Large intestine (tissue), 12 donors: ENCODE measurements at places on chromosomes 7 and 10.

DNA sequence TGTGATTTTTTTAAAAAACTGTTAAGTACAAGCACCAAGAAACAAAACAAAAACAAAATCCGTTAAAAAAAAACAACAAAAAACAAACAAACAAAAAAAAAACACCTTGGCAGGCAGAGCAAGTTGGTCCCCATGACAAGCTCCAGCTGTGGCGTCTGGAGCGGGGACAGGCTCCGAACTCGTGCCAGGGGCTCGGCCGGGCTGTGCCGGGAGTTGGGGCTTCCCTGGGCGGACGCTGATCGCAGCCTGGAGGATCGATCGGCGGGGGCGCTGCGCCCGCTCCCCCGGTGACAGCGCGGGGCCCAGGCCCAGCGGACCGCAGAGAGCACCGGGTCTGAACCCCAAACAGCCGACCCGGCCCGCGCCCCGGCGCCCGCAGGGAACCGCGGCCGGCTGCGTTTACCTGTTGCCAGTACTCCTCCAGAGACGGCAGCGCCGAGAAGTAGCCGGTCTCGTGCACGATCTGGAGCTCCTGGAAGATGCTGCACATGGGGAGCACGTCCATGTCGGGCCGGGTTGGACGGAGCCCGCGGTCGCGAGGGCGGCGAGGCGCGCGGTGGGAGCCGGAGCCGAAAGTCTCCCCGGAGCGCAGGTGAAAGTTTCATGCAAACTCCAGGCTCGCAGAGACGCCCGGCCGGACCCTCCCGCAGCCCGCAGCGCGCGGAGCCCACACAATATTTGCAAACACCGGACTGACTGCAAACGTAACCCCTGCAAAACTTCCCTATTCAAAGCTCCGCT lies at the start of gene KLF6:
TSS of gene KLF6 (minus strand) at position 700 of the 741 bp plus-strand sequence. CDS start at position 505, 195 bp downstream.
- H3K36me3 ChIP-seq, result peaks cover 26% of the 10 kb centered on the region
- H3K4me3 ChIP-seq, result peak within 1 kb of the TSS; percentile 90
- H3K27me3 ChIP-seq, result no peaks in the 10 kb centered on the region
- H3K27ac ChIP-seq, result peak within 1 kb of the TSS; percentile 99
- no peak for DNase-seq
- H3K4me1 ChIP-seq, result peaks cover 29% of the 10 kb centered on the region

- DNase-seq, result no peak
- no peak overlapping the region for H3K27ac ChIP-seq
- no peaks in the 10 kb centered on the region for H3K36me3 ChIP-seq
- H3K4me1 ChIP-seq, result no peaks in the 10 kb centered on the region
Observed at GRCh38 chr10:84574102-84574501, 245.7 kb downstream of the CCSER2 start.

DNA sequence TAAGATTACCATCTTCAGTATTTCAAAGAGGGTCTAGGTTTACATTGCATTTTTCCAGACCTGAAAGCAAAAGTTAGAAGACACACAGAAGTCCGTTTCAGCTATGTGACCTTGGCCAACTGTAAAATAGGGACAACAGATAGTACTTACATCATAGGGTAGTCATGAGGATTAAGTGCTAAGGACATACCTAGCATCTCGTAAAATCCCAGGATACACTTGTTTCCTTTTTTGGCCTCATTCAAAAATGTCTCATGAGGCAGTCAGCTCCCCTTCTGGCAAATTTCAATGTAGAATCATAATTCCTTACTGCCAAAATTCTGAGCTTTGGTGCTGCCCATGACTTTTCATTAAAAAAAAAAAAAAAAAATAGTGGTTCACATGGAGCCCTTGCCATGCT lies 6.4 kb upstream of the DUSP5 start:
- H3K36me3 ChIP-seq, result no peaks in the 10 kb centered on the region
- H3K27ac ChIP-seq, result no peak overlapping the region
- no peaks in the 10 kb centered on the region for H3K27me3 ChIP-seq

DNA sequence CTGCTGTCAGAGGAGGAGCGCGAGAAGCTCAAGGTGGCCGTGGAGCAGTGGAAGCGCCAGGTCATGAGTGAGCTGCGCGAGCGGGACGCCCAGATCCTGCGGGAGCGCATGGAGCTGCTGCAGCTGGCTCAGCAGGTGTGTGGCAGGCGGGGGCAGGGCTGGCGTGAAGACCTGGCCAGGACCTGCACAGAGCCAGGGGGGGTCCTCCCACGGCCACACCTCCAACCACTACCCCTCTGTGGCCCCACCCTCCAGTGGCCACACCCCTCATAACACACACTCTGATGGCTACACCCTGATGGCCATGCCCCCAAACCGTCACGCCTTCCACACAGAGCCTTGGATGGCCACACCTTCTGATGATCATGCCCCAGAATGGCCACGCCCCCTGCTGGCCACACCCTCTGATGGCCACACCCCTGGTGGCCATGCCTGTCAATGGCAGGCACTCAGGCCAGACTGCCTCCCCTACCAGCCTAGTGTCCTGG lies 23.4 kb upstream of the DPYSL4 start:
- H3K27me3 ChIP-seq, result peaks cover 9% of the 10 kb centered on the region
- no peak overlapping the region for H3K27ac ChIP-seq
- no peaks in the 10 kb centered on the region for H3K36me3 ChIP-seq
- H3K4me1 ChIP-seq, result no peaks in the 10 kb centered on the region
- H3K4me3 ChIP-seq, result no peak overlapping the region

GRCh38 chr7:64885520-64886240 lies 17.4 kb upstream of the ZNF273 start:
- H3K4me3 ChIP-seq, result no peak overlapping the region
- no peak for DNase-seq
- no peaks in the 10 kb centered on the region for H3K36me3 ChIP-seq
- H3K4me1 ChIP-seq, result no peaks in the 10 kb centered on the region
- no peak overlapping the region for H3K27ac ChIP-seq

DNA sequence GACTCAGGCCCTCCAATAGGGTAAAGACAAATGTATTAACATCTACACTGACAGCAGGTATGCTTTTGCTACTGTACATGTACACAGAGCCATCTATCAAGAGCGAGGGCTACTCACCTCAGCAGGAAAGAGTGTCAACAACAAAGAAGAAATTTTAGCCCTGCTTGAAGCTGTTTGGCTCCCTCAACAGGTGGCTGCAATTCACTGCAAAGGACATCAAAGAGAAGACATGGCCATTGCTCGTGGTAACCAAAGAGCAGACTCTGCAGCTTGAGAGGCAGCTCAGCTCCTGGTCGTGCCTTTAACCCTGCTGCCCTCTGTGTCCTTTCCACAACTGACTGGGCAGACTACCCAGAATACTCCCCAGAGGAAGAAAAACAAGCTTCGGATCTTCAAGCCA lies 5.1 kb downstream of the AKR1B15 start:
- no peaks in the 10 kb centered on the region for H3K36me3 ChIP-seq
- no peak for DNase-seq
- H3K4me1 ChIP-seq, result no peaks in the 10 kb centered on the region
- no peak overlapping the region for H3K27ac ChIP-seq

DNA sequence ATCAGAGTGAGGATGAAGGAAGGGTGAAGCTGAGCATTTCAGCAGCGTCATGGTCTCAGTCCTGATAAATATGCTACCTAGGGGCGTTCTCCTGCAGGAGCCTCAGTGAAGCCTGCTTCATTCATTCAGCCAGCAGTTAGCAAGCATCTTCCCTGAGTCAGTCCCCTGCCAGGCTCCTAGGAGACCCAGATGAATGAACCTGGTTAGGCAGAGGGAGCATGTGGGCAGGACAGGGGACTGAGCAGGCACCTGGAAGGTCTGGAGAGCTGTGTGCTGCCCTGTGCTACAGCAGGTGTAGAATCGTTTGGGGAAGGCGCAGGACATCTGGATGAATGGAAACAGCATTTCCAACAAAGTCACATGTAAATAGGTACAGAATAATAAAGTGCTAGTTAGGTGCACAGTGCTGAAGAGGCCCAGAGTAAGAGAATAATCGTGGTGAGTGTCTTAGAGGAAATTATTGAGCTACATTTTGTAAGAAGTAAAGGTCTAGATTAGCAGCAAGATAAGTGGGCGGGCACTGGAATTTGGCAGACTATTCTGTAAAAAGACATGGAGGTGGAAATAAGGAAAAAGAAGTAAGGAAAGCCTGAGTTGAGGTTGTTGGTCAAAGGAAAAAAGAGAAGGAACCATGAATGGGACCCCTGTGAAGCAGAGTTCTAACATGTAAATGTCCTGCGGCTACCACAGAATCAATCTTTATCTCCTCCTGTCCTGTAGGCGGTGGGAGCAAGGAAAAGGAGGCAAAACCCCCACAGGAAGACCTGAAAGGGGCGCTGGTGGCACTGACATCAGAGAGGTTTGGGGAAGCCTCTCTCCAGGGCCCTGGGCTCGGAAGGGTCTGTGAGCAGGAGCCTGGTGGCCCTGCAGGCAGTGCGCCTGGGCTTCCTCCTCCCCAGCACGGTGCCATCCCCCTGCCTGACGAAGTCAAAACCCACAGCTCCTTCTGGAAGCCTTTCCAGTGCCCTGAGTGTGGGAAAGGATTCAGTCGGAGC lies 12.0 kb downstream of the ZSCAN25 start:
- no peaks in the 10 kb centered on the region for H3K27me3 ChIP-seq
- peaks cover 76% of the 10 kb centered on the region for H3K36me3 ChIP-seq
- no peak for DNase-seq
- H3K4me1 ChIP-seq, result no peaks in the 10 kb centered on the region
- H3K4me3 ChIP-seq, result no peak overlapping the region

GRCh38 chr10:84108797-84109196 lies 30.5 kb upstream of the GHITM start:
- no peaks in the 10 kb centered on the region for H3K27me3 ChIP-seq
- DNase-seq, result no peak
- no peaks in the 10 kb centered on the region for H3K36me3 ChIP-seq
- no peaks in the 10 kb centered on the region for H3K4me1 ChIP-seq
- no peak overlapping the region for H3K27ac ChIP-seq

GRCh38 chr10:130871406-130871805 lies 440.1 kb downstream of the TCERG1L start:
- no peak overlapping the region for H3K27ac ChIP-seq
- H3K4me1 ChIP-seq, result no peaks in the 10 kb centered on the region
- H3K36me3 ChIP-seq, result no peaks in the 10 kb centered on the region

DNA sequence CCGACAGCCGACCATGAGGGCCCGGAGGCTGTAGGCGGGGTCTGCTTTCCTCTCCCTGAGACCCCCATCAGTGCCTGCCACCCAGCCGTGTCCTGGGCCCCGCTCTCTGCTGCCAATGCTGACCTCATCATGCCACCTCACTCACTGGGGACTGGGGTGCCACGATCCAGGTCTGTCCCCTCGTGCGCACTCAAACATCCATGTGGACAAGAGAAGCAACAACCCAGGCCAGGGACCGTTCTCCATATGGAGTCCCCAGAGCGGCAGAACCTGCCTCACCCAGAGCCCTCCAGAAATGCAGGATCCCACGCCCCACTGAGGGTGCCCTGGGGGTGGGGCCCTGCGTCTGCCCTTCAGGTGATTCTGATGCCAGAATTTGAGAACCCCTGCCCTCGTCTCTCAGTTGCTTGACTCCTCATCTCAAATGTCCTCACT lies 210.0 kb upstream of the PPP2R2D start:
- DNase-seq, result no peak
- H3K4me3 ChIP-seq, result no peak overlapping the region
- no peaks in the 10 kb centered on the region for H3K27me3 ChIP-seq
- H3K4me1 ChIP-seq, result no peaks in the 10 kb centered on the region
- H3K36me3 ChIP-seq, result no peaks in the 10 kb centered on the region

DNA sequence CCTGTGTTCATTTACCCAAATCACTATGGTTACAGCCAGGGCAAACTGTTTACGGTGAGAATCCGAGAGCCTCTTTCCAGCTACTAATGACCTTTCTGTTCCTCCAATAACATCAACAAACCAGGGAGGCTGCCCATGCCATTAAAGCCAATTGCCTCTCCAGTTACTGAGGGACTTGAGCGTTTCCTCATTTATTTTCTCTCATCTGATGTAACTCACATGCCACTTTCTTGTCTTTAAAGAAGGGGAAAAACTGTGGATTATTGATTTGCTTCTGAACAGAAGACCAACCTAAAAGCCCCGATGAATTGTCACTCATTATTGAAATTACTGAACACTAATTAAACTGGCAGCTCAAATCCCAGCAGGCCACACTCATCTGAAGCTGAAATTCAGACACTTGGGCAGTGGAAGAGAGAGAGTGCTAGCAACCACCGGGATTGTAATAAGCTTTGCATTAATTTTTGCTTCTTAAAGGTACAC lies 595.8 kb upstream of the MKI67 start:
- peaks cover 5% of the 10 kb centered on the region for H3K27me3 ChIP-seq
- H3K4me1 ChIP-seq, result no peaks in the 10 kb centered on the region
- DNase-seq, result no peak
- H3K36me3 ChIP-seq, result no peaks in the 10 kb centered on the region

- no peaks in the 10 kb centered on the region for H3K27me3 ChIP-seq
- peaks cover 14% of the 10 kb centered on the region for H3K4me1 ChIP-seq
- H3K4me3 ChIP-seq, result no peak overlapping the region
- H3K27ac ChIP-seq, result peak overlapping the region; percentile 33
- peaks cover 10% of the 10 kb centered on the region for H3K36me3 ChIP-seq
Observed at GRCh38 chr10:23099816-23100215, 4.4 kb downstream of the MSRB2 start.

DNA sequence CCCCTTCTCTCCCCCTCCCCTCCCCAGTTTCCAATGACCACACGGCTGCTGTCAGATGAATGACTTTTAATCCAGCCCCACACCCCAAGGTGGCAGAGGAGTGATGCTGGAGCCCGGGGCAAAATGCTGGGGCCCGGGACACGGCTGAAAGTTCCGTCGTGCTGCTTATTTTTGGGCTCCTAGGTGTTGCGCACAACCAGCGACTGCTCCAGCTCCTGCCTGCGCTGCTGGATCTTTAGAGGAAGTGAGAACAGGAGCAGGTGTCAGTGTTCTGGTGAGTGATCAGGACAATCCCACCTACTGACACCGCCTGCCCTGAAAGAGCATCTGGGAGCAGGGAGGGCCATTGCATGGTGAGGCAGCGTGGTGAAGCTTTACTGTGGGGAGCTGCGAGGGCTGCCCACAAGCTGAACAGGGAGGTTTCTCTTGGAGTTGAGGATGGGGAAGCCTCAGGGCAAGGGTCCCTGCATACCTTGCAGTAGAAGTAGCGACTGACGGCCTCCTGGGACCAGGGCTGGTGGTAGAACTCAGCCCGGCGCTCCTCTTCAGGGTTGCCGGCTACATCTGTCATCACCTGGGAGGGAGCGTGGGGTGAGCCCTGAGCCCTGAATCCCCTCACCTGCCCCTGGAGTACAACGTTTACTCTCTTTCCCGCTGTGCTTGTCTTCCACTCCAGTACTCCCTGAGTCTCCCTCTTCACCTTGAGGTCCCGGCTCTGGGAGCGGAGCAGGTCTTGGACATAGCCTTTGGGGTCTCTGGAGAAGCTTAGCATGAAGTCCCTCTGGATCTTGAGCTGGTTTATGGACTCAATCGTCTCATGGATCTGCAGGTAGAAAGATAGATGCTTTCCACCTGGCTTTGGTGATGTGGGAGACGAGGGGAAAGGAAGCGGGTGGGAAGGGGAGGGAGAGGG lies 6.9 kb downstream of the CHPF2 start:
- DNase-seq, result no peak
- no peak overlapping the region for H3K4me3 ChIP-seq
- peaks cover 7% of the 10 kb centered on the region for H3K4me1 ChIP-seq
- H3K36me3 ChIP-seq, result peaks cover 64% of the 10 kb centered on the region
- H3K27me3 ChIP-seq, result peaks cover 10% of the 10 kb centered on the region
- no peak overlapping the region for H3K27ac ChIP-seq
